ENCODE measurements at places on chromosomes 16 and 17.

DNA sequence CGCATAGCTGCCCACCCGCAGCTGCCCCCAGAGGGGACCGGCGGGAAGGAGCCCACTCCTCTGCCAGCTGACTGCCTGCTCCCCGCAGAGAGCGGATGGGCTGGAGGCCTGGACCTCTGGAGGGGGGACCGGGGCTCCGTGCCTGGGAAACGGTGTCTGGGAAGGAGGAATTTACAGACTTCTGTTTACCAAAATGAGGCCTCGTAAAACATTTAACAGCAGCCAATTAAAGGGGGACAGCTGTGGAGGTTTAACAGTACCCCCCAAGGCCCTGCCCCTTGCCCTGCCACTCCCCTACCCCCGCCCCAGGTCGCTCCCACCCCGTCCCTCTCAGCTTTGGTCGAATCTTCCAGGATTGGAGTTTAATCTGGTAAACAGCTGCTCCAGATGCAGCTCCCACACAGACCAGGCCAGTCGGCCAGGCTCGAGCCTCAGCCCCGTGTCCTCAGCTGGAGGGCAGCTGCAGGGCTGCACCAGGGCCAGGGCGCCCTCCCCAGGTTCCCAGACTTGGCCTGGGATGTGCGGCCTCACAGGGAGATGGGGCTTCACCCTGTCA, 41.1 kb downstream of the BAHCC1 start:
- H3K36me3 ChIP-seq: peaks cover 2% of the 10 kb centered on the region
- no peak for DNase-seq
- no peak overlapping the region for H3K27ac ChIP-seq
- H3K4me1 ChIP-seq: no peaks in the 10 kb centered on the region

GRCh38 chr16:27258241-27258734, 10.3 kb downstream of the NSMCE1 start:
- peaks cover 45% of the 10 kb centered on the region for H3K4me1 ChIP-seq
- H3K36me3 ChIP-seq: peaks cover 20% of the 10 kb centered on the region
- H3K27ac ChIP-seq: peak overlapping the region; percentile 85
- H3K4me3 ChIP-seq: no peak overlapping the region
- no peak for DNase-seq
- no peaks in the 10 kb centered on the region for H3K27me3 ChIP-seq

- H3K27ac ChIP-seq: no peak overlapping the region
- H3K4me1 ChIP-seq: no peaks in the 10 kb centered on the region
- H3K36me3 ChIP-seq: no peaks in the 10 kb centered on the region
- no peaks in the 10 kb centered on the region for H3K27me3 ChIP-seq
- no peak for DNase-seq
- no peak overlapping the region for H3K4me3 ChIP-seq
These were observed 435.7 kb downstream of the ZFHX3 start for GRCh38 chr16:72612256-72612655.

- peaks cover 28% of the 10 kb centered on the region for H3K27me3 ChIP-seq
- no peak overlapping the region for H3K4me3 ChIP-seq
- peaks cover 4% of the 10 kb centered on the region for H3K4me1 ChIP-seq
- H3K36me3 ChIP-seq: no peaks in the 10 kb centered on the region
- no peak overlapping the region for H3K27ac ChIP-seq
These were observed 11.9 kb downstream of the KCNJ12 start for GRCh38 chr17:21388066-21388465.

DNA sequence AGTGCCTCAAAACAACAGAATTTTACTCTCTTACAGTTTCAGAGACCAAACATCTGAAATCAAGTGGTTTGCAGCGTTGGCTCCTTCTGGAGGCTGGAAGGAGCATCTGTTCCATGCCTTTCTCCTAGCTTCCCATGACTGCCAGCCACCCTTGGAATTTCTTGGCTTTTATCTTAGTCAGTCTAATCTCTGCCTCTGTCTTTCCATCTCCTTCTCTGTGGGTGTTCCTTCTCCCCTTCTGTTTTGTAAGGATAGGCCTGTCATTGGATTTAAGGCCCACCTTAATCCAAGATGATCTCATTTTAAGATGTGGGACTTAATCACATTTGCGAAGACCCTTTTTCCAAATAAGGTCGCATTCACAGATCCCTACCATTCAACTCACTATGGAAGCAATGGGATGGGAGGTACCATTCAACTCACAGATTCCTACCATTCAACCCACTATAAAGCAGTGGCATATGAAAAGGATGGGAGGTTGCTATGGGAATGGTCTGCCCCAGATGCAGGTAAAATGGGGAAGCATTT, 321.8 kb downstream of the WWOX start:
- no peak for DNase-seq
- H3K27me3 ChIP-seq: no peaks in the 10 kb centered on the region
- H3K4me3 ChIP-seq: no peak overlapping the region

- H3K27me3 ChIP-seq: no peaks in the 10 kb centered on the region
- no peaks in the 10 kb centered on the region for H3K4me1 ChIP-seq
- H3K4me3 ChIP-seq: no peak overlapping the region
These were observed 820.1 kb upstream of the RBFOX1 start for GRCh38 chr16:6512512-6512911.

GRCh38 chr17:47696717-47697642, 3.0 kb downstream of the TBKBP1 start:
- H3K4me3 ChIP-seq: no peak overlapping the region
- H3K4me1 ChIP-seq: peaks cover 27% of the 10 kb centered on the region
- no peaks in the 10 kb centered on the region for H3K27me3 ChIP-seq
- no peak overlapping the region for H3K27ac ChIP-seq
- H3K36me3 ChIP-seq: peaks cover 3% of the 10 kb centered on the region

DNA sequence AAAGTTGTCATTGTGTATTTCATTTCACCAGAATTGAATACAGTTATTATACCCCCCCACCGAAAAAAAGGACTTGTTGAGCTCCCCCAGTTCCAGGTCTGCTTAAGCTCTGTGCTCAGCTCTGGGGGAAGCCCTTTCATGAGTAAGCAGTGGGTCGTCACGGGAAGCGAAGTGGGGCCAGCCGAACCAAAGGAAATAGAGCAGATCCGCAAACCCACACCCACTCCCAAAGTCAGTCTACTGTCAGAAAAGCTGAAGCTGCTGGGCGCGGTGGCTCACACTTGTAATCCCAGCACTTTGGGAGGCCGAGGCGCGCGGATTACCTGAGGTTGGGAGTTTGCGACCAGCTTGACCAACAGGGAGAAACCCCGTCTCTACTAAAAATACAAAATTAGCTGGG, 50.1 kb downstream of the PECAM1 start:
- DNase-seq: no peak
- peaks cover 3% of the 10 kb centered on the region for H3K36me3 ChIP-seq
- H3K4me3 ChIP-seq: no peak overlapping the region
- peaks cover 27% of the 10 kb centered on the region for H3K4me1 ChIP-seq
- H3K27ac ChIP-seq: no peak overlapping the region

DNA sequence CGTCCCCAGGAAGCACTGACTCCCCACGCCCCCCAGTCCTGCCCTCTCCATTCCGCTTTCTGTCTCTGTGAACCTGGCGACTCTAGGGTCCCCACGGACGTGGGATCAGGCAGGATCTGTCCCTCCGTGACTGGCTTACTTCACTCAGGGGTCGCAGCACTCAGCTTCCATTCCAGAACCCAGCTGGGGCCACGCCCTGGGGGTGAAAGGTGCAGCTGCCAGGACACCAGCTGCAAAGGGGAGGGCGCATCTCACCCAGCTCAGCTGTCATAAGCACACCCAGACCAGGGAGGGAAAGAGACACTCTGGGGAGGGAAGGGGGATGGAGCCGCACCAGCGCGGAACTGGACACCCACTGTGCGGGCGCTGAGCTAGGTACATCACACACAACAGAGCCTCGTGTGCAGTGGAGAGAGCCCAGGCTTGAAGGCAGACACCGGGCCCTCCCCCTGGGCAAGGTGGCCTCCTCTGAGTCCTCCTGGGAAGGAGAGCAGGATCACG, 18.5 kb upstream of the HEXD start:
- H3K4me1 ChIP-seq: peaks cover 8% of the 10 kb centered on the region
- no peaks in the 10 kb centered on the region for H3K27me3 ChIP-seq
- no peak overlapping the region for H3K4me3 ChIP-seq
- H3K27ac ChIP-seq: no peak overlapping the region
- H3K36me3 ChIP-seq: peaks cover 7% of the 10 kb centered on the region
- no peak for DNase-seq

- H3K27me3 ChIP-seq: peaks cover 8% of the 10 kb centered on the region
- H3K4me3 ChIP-seq: no peak overlapping the region
- peaks cover 4% of the 10 kb centered on the region for H3K4me1 ChIP-seq
- no peaks in the 10 kb centered on the region for H3K36me3 ChIP-seq
- DNase-seq: no peak
- H3K27ac ChIP-seq: no peak overlapping the region
These were observed 58.6 kb downstream of the CDRT4 start for GRCh38 chr17:15408803-15409202.

DNA sequence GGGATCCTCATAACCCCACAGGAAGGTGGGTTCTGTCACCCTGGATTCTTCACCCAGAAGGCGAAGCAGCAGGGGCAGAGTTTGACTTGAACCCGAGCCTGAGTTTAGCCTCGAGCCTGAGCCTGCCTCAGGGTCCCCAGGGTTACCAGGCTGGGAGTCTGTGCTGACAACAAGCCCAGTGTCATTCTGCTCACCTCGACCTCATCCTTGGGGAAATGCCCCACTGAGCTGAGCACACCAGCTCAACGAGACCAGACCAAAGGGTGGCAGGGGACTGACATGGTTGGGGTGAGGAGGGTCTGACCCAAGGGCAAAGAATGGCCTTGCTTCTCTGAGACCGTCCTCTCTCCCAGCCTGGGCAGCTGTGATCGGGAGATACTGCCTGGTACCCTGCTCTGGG, 20.2 kb downstream of the CACNG4 start:
- peaks cover 3% of the 10 kb centered on the region for H3K4me1 ChIP-seq
- no peak overlapping the region for H3K4me3 ChIP-seq
- peaks cover 81% of the 10 kb centered on the region for H3K27me3 ChIP-seq
- DNase-seq: no peak
- peaks cover 3% of the 10 kb centered on the region for H3K36me3 ChIP-seq

DNA sequence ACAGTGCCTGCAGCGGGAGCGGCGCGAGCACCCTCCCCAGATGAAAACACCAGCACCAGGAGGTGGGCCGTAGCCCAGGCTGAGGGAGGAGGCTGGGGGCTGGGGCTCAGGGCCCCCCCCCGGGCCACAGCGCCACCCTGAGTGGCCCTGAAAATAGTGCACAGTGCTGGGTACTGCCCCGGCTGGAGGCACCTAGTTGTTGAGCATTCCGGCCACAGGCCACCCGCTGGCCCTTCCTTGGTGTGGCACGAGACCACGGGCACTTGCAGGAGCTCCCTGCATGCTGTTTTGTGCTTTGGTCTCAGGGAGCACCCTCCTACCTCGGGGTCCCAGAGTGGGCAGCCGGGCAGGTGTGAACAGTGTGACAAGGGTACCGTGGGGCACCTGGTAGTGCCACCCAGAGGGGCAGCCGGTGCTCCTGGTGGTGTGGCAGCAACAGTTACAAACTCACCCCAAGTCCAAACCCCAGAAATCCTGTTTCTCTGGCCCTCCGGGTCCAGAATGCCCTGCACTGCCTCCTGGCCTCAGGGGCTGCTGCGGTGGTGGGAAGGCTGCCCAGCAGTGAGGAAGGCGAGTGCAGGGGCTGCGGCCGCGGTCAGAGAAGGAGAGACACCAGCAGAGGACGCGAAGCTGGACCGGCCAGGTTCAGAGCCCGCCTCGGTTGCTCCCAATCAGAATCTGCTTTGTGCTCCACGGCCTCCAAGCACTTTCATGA, 11.9 kb downstream of the FSCN2 start:
- H3K4me3 ChIP-seq: no peak overlapping the region
- peaks cover 6% of the 10 kb centered on the region for H3K27me3 ChIP-seq
- peaks cover 5% of the 10 kb centered on the region for H3K4me1 ChIP-seq
- no peak for DNase-seq
- no peak overlapping the region for H3K27ac ChIP-seq

- H3K27ac ChIP-seq: peak overlapping the region; percentile 16
- H3K4me3 ChIP-seq: no peak overlapping the region
- H3K27me3 ChIP-seq: peaks cover 6% of the 10 kb centered on the region
- DNase-seq: no peak
- peaks cover 18% of the 10 kb centered on the region for H3K4me1 ChIP-seq
These were observed 8.4 kb downstream of the CBX4 start for GRCh38 chr17:79830763-79831264.

- H3K27me3 ChIP-seq: no peaks in the 10 kb centered on the region
- H3K36me3 ChIP-seq: no peaks in the 10 kb centered on the region
- H3K4me3 ChIP-seq: no peak overlapping the region
- no peak for DNase-seq
- peaks cover 6% of the 10 kb centered on the region for H3K4me1 ChIP-seq
- H3K27ac ChIP-seq: no peak overlapping the region
These were observed 54.7 kb downstream of the PGS1 start for GRCh38 chr17:78433013-78433727.

GRCh38 chr16:15426796-15427195, 7.6 kb upstream of the BMERB1 start:
- H3K4me1 ChIP-seq: peaks cover 2% of the 10 kb centered on the region
- DNase-seq: no peak
- no peak overlapping the region for H3K27ac ChIP-seq
- peaks cover 3% of the 10 kb centered on the region for H3K36me3 ChIP-seq
- peaks cover 32% of the 10 kb centered on the region for H3K27me3 ChIP-seq
- no peak overlapping the region for H3K4me3 ChIP-seq

GRCh38 chr17:79189305-79189704, 114.7 kb downstream of the ENGASE start:
- no peak overlapping the region for H3K4me3 ChIP-seq
- no peaks in the 10 kb centered on the region for H3K4me1 ChIP-seq
- no peak for DNase-seq
- peaks cover 81% of the 10 kb centered on the region for H3K27me3 ChIP-seq

DNA sequence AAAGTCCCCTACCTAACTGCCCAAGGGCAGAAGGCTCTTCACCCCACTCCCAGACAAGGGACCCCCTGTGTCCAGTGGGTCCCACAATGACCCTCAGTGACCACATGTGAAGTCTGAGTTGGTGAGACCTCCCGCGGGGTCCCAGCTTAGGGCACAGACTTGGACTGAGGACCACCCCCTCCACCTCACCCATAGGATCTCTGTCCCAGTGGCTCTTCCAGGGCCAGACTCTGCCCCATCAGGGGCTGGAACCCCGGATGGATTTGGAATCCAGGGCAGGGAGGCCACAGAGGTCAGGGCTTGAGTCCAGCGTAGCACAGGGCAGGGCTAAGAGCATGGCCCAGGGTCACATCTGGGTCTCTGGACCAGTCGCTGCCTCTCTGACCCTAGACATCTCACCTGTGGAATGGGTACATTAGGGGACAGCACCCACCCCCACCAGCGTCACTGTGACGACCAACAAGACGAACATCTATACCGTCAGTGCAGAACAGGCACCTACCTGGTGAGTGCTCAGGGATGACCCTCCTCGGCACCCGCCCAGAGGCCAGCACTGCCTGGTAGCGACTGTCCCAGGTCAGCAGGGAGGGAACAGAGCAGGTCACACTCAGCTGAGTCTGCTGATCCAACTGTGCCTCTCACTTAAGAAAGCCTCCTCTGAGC, 37.7 kb downstream of the TNFRSF13B start:
- no peak for DNase-seq
- H3K4me3 ChIP-seq: no peak overlapping the region
- H3K27me3 ChIP-seq: peaks cover 10% of the 10 kb centered on the region
- H3K36me3 ChIP-seq: no peaks in the 10 kb centered on the region

All from T-helper 17 cell (primary cell).